ENCODE measurements at places on chromosomes 7 and 10.

DNA sequence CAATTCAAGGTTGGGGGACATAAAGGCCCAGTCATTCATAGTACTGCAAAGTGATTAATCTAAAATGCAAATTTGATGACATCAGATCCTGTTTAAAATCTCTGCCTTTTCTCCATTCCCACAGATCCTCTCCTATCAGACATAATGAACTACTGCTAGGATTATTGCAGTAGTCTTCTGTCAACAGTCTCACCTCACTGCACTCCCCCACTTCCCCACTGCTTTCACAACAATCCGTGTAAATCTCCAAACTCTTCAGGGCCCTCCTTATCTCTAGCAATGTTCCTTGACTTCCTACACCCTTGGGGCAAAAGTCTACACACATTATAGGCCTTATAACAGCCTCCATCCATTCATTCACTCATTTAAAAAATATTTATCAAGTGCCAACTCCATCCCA, 112.4 kb downstream of the KBTBD2 start:
- no peak for DNase-seq

GRCh38 chr7:106865130-106866041, at the start of gene PIK3CG:
Gene PIK3CG (plus strand): TSS chr7:106865282. CDS start chr7:106867562, 2,280 bp downstream.
- DNase-seq = no peak

- no peak for DNase-seq
These were observed 7.4 kb upstream of the GNA12 start for GRCh38 chr7:2851497-2851896.

DNA sequence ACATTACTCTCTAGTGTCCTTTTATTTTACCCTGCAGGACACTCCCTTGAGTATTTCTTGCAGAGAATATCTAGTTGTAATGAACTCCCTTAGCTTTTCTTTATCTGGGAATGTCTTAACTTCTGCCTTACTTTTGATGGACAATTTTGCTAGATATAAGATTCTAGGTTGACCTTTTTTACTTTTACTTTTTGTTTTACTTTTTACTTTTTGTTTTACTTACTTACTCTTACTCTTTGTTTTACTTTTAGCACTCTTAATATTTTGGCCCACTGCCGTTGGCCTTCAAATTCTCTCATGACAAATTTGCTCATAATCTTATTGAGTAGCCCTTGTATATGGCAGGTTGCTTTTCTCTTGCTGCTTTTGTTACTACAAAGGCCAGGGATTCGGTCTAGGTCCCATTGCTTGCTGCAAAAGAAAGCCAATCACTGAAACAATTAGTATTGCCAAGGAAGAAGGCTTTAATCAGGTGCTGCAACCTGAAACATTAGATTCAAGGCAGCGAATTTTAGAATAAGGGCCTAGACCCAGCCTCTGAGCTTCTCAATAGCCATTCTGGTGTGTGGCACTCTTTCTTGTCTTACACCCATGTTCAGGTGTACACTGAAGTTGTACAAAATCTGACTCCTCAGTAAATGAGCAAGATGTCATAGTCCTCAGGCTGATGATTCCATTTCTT, 137.0 kb downstream of the TES start:
- no peak for DNase-seq

GRCh38 chr10:72802763-72803505, 90.6 kb upstream of the OIT3 start:
- DNase-seq = no peak

- no peak for DNase-seq
These were observed 168.9 kb downstream of the CDK14 start for GRCh38 chr7:90764848-90765570.

DNA sequence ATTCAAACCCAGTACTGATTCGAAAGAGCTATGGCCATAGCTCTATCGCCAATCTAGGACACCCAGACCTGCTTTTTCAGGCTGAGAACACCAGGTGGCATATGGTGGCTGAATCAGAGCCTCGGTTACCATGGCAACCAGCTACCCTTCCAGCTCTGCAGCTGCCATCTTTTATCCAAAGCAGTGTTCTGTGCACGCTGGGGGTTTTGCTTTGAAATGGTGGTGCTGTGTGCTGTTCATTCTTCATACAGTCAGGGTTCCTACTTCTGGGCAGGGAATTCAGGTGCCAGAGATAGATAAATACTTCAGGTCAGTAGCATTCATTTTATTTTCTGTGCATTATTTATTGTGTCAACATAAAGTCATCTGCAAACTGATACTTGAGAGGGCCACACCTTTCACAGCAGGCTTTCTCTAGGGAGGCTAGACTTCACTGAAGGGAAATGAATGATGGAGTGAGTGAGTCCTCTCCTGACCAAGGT, 85.4 kb downstream of the AKR1D1 start:
- DNase-seq = peak; percentile 38

- DNase-seq = no peak
These were observed 28.2 kb upstream of the ZCCHC24 start for GRCh38 chr10:79473496-79474095.

- DNase-seq = no peak
These were observed 64.9 kb upstream of the C1QL3 start for GRCh38 chr10:16586358-16587138.

DNA sequence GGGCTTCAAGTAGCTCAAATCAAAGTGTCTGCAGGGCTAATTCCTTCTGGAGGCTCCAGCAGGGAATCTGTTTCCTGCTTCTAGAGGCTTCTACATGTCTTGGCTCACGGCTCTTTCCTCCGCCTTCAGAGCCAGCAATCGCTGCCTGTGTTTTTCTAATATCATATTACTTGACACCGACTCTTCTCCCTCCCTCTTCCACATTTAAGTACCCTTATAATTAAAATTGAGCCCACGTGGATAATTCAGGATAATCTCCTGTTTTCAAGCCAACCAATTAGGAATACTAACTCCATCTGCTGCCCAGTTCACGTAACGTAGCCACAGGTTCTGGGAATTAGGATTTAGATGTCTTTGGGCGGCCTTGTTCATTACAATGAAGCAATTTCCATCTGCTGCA, 372.2 kb downstream of the DPP6 start:
- no peak for DNase-seq

DNA sequence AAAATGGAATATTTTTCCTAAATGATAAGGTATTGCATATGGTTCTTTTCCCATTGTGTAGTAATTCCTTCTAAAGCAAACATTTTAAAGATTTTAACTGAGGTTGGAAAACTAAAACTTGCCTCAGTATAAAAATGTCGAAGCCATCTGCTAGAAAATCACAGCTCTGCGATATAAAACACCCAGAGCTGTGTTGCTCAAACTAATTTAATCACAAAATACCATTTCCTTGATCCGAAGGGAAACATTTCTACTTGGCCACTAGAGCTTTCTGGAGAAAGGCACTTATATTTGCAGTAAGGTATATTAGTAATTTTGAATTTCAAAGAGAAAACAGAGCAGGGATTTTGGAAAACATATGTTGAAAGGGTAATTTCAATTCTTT, 209.2 kb upstream of the ZNF32 start:
- no peak for DNase-seq

- DNase-seq = no peak
These were observed 524.8 kb upstream of the SORCS1 start for GRCh38 chr10:107689323-107689722.

- no peak for DNase-seq
These were observed 44.9 kb downstream of the BAMBI start for GRCh38 chr10:28722065-28722803.

DNA sequence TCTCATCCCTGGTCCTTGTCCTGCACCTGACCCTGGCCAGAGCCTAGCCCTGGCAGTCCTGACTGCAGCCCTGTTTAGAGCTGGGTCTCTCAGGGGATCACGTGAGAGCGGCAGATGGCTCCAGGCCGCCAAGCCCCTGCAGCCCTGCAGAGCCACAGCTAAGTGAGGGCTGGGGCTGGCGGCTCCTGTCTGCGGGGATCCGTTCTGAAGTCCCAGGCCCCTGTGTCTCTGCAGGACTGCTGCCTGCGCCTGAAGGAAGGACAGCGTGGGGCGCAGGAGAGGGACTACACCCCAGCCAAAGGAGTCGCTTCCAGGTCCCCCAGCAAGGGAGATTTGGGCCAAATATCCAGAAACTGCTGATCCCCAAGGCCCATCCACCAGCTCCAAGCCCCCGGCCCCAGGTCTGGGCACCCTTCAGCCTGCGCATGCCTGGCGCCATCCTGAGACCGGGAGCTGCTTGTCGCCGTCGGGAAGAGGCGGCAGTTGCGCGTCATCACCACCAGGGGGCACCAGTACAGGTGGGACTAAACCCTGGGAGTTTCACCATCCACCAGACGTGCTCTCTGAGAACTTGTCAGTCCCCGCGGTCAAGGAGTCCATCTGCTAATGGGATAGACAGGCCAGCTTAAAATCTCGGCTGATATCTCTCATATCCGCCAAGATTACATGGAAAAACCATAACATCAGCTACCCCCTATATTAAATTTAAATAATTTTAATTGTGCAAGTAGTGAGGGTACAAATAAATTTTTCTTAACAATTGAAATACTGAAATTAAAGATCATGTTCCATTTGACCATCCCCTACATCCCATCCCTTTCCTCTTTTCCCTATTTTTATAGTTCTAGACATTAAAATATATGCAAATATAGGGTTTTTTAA, 25.1 kb upstream of the GHRHR start:
- peak; percentile 45 for DNase-seq

DNA sequence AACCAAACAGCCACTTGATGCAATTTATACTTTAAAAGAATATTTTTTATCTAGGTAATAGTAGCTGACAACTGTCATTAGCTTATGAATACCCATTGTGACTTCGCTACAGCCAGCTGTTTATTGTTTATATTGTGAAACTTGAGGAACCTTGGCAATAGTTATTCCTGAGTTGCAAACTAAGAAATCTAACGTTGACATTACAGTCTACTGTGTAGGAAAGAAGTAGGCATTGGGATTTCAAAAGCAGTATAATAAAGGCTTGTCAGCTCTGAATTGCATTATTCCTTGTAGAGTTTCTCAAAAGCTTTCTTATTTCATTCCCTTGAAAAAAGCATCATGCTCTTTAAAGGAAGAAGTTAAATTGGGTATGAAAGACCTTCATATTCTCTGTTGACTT, 42.7 kb upstream of the OIT3 start:
- DNase-seq = no peak

- no peak for DNase-seq
These were observed 147.8 kb upstream of the UNC5B start for GRCh38 chr10:71064413-71065118.

- no peak for DNase-seq
These were observed 567.4 kb upstream of the MKI67 start for GRCh38 chr10:128693493-128694131.

DNA sequence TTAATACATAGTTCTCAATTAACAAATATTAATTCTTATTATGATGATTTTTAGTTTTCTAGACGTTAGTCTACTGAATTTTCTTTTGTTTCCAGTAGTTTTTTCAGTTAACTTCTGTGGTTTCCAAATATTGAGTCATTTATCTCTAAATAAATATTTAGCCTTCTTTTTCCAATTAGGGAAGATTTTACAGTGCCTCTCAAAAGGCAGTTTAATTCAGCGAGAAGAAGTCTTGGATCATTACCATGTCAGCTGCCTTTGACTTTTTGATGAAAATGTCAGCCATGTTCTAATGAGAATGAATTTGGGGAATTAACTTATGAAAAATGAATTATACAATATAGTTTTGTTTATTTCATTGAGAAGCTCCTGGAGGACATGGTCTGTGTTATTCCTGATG, 90.0 kb downstream of the CDK14 start:
- no peak for DNase-seq

DNA sequence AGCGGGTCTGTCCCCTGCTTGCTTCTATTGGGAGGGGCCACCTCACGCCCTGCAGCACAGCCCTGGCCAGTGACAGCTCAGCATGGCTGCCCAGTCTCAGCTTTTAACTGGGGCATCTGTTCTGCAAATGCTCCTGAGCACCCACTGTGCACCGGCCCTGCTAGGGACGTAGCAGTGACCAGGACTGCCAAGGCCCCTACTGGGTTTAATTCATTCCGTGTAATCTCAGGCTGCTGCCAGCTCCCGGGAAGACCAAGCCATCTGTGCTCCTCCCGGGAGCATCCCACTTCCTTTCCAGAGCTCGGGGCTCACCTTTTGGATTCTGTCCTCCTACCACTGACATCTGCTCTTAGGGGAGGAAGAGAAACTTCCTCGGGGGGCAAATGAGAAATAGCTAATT, 85.2 kb downstream of the ADARB2 start:
- no peak for DNase-seq

DNA sequence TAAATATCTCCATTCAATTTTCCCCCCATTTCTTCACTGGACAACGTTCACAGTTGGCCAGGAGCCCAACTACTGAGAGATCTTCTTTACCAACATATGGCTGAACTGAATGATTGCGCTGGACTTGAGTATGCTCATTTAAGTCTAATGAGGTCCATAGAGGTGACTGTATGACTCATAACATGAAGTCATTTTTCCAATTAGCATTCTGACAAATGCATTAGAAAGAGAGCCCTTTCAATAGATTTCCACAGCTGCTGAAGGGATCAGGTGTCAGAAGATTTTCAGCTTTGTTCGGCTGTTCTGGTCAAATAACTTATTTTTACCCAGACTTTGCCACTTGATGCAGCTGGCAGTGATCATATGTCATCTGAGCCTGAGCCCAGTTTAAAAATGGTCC, 438.0 kb downstream of the ETV1 start:
- no peak for DNase-seq

- DNase-seq = no peak
These were observed 5.5 kb upstream of the PAPSS2 start for GRCh38 chr10:87654212-87654611.

DNA sequence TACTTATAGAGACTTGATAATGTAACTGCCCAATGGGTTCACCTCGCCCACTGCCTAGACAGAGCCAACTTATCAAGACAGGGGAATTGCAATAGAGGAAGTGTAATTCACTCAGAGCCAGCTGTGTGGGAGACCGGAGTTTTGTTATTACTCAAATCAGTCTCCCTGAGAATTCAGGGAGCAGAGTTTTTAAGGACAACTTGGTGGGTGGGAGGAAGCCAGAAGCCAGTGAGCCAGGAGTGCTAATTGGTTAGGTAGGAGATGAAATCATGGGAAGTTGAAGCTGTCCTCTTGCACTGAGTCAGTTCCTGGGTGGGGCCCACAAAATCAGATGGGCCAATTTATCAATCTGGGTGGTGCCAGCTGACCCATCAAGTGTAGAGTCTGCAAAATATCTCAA, 20.1 kb upstream of the C7orf33 start:
- no peak for DNase-seq

DNA sequence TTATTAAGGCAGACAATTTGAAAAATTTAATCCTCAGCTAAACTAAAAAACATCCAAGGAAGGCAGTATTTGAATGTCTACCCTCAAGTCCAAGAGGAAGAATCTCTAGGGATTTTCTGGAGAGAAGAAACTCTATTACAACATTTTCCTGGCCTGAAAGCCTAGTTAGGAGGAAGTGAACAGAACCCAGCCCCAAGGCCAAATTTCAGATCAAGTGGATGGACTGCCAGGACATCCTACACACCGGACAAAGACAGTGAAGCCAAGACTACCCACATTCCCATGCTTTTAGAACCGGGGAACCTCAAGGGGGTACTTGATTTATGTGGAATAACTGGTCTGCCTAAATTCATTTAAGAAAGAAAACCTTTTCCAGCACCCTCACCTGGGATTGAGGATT, 108.9 kb upstream of the MEOX2 start:
- DNase-seq = no peak
